PC-3 (cell line): ENCODE measurements at places on chromosomes 7 and 10. TPM values are rescaled to one million over a fixed set of nuclear protein-coding genes. Genes with fewer than 3 reads are reported as not detected.

Gene SLC26A3
- total RNA-seq = not detected in 2 replicates

Gene SCIN
- 0.91 and 1.6 TPM in 2 replicates for total RNA-seq

Gene GBX1
- total RNA-seq = not detected in 2 replicates

Gene DEPP1
- 8.0 and 9.0 TPM in 2 replicates for total RNA-seq

Gene NXPH1
- not detected in 2 replicates for total RNA-seq

Gene VSTM4
- not detected in 2 replicates for total RNA-seq

Gene WDFY4
- total RNA-seq = not detected in 2 replicates

Gene AKR1C1
- 1.8 and 3.2 TPM in 2 replicates for total RNA-seq

Gene MPLKIP
- total RNA-seq = 32.2 and 48.7 TPM in 2 replicates

Gene TEX36
- not detected in 2 replicates for total RNA-seq

Gene COBL
- total RNA-seq = 8.6 and 8.8 TPM in 2 replicates

Gene LMOD2
- not detected in 2 replicates for total RNA-seq
